Upper lobe of left lung (tissue), 6 donors: ENCODE measurements at places on chromosomes 5 and 9.

- no peaks in the 10 kb centered on the region for H3K27me3 ChIP-seq
- H3K36me3 ChIP-seq, result no peaks in the 10 kb centered on the region
- H3K4me3 ChIP-seq, result no peak overlapping the region
Measured at GRCh38 chr5:73464016-73464745, 15.6 kb upstream of the FOXD1 start.

GRCh38 chr5:80094236-80094738, 59.1 kb downstream of the THBS4 start:
- H3K27me3 ChIP-seq, result no peaks in the 10 kb centered on the region
- DNase-seq, result no peak

- H3K27ac ChIP-seq, result no peak overlapping the region
- H3K36me3 ChIP-seq, result no peaks in the 10 kb centered on the region
- no peak overlapping the region for H3K4me3 ChIP-seq
- H3K4me1 ChIP-seq, result no peaks in the 10 kb centered on the region
- H3K27me3 ChIP-seq, result no peaks in the 10 kb centered on the region
Measured at GRCh38 chr9:89786655-89787054, 181.8 kb downstream of the GADD45G start.

GRCh38 chr9:33202552-33203201, 35.5 kb upstream of the B4GALT1 start:
- no peak overlapping the region for H3K27ac ChIP-seq
- no peaks in the 10 kb centered on the region for H3K27me3 ChIP-seq
- no peaks in the 10 kb centered on the region for H3K36me3 ChIP-seq
- peak; percentile 63 for DNase-seq
- H3K4me3 ChIP-seq, result no peak overlapping the region

DNA sequence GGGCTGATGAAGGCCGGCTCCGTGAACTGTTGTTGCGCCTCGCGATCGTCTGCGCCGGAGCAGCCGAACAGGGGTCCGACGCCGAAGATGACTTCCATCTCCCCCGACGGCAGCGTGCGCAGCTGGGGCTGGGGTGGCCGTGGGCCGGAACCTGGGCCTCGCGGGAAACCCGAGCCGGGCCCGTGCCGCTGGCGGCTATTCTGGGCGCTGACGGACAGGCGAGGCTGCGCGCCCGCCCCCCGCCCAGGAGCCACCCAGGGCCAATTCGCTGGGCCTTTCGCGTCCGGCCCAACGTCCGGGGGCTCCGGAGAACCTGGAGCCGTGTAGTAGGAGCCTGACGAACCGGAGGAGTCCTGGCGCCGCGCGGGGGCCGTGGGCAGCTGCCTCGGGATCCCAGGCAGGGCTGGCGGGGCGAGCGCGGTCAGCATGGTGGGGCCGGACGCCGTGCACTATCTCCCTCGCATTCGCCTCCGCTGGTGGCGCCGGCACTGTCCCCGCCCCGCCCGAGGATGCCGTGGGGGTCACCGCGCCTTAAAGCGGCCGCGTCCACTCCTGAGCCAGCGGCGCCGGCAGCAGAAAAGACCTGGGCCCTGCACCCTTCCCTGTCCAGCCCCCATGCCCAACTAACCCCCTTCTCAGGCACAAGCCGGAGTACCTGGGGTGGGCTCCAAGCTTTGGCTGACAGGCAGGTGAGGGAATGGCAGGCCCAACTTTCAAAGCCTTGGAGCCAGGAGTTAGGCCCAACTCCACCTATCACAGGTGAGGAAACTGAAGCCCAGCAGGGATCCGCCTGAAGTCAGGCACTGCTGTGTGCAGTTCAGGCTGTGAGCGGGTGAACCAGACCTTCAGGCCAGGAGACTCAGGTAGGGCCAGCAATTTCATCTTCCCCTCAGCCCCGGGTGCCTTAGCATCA, at the start of gene PROB1:
Gene PROB1 (minus strand): TSS at position 451 of the 913 bp plus-strand sequence. CDS start 23 bp downstream, at position 428.
- no peak for DNase-seq
- H3K4me3 ChIP-seq, result peak within 1 kb of the TSS; percentile 25
- peak within 1 kb of the TSS; percentile 35 for H3K27ac ChIP-seq

- H3K4me1 ChIP-seq, result no peaks in the 10 kb centered on the region
- H3K27me3 ChIP-seq, result no peaks in the 10 kb centered on the region
- no peak overlapping the region for H3K4me3 ChIP-seq
- no peak overlapping the region for H3K27ac ChIP-seq
Measured at GRCh38 chr5:118918232-118918631, 70.1 kb downstream of the DTWD2 start.

GRCh38 chr5:152864447-152864846, 459.4 kb upstream of the NMUR2 start:
- H3K4me1 ChIP-seq, result no peaks in the 10 kb centered on the region
- no peak overlapping the region for H3K4me3 ChIP-seq
- no peak overlapping the region for H3K27ac ChIP-seq
- H3K36me3 ChIP-seq, result no peaks in the 10 kb centered on the region

- DNase-seq, result no peak
- no peak overlapping the region for H3K4me3 ChIP-seq
- H3K27ac ChIP-seq, result no peak overlapping the region
- no peaks in the 10 kb centered on the region for H3K27me3 ChIP-seq
- H3K36me3 ChIP-seq, result no peaks in the 10 kb centered on the region
Measured at GRCh38 chr9:119179701-119180100, 189.5 kb downstream of the BRINP1 start.

- H3K27me3 ChIP-seq, result no peaks in the 10 kb centered on the region
- H3K36me3 ChIP-seq, result no peaks in the 10 kb centered on the region
- H3K4me3 ChIP-seq, result no peak within 1 kb of the TSS
- DNase-seq, result peak; percentile 17
- H3K27ac ChIP-seq, result peak within 1 kb of the TSS; percentile 81
Measured at GRCh38 chr5:36606428-36607113, at the start of gene SLC1A3. TSS of gene SLC1A3 (plus strand) at chr5:36606606. CDS start at chr5:36608424, 1,818 bp downstream.

GRCh38 chr5:115458003-115458409, 86.6 kb downstream of the FEM1C start:
- H3K4me3 ChIP-seq, result no peak overlapping the region
- no peaks in the 10 kb centered on the region for H3K36me3 ChIP-seq

- no peaks in the 10 kb centered on the region for H3K27me3 ChIP-seq
- H3K27ac ChIP-seq, result no peak overlapping the region
- no peak for DNase-seq
- no peak overlapping the region for H3K4me3 ChIP-seq
- H3K4me1 ChIP-seq, result peaks cover 23% of the 10 kb centered on the region
- no peaks in the 10 kb centered on the region for H3K36me3 ChIP-seq
Measured at GRCh38 chr9:89408628-89409101, 89.2 kb downstream of the SEMA4D start.

- DNase-seq, result no peak
- no peak overlapping the region for H3K27ac ChIP-seq
- H3K27me3 ChIP-seq, result no peaks in the 10 kb centered on the region
Measured at GRCh38 chr9:116792271-116792670, 105.2 kb downstream of the TRIM32 start.

DNA sequence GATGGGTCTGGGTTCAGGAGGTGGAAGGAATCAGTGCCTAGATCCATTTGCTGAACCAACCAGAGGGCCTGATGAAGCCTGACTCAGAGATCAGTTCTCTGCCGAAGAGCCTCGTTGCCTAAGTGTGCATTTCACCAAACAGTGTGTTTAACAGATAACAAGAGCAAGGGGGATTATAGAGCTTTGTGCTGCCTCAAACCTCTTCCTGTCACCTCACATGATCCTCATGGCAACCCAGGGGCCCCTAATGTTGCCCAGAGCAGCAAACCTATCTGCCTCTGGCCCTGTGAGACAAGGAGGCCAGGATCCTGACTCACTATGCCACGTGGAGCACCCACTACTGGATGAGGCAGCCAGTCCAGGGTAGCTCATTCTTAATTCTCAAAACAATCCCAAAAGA, 66.3 kb upstream of the EPB41L4B start:
- no peaks in the 10 kb centered on the region for H3K4me1 ChIP-seq
- H3K4me3 ChIP-seq, result no peak overlapping the region
- H3K36me3 ChIP-seq, result no peaks in the 10 kb centered on the region
- no peak for DNase-seq
- H3K27ac ChIP-seq, result no peak overlapping the region
- no peaks in the 10 kb centered on the region for H3K27me3 ChIP-seq

GRCh38 chr9:87479801-87480201, 17.9 kb upstream of the DAPK1 start:
- H3K4me3 ChIP-seq, result no peak overlapping the region
- peak; percentile 77 for DNase-seq
- H3K4me1 ChIP-seq, result no peaks in the 10 kb centered on the region
- no peaks in the 10 kb centered on the region for H3K27me3 ChIP-seq
- no peaks in the 10 kb centered on the region for H3K36me3 ChIP-seq
- no peak overlapping the region for H3K27ac ChIP-seq

- no peaks in the 10 kb centered on the region for H3K27me3 ChIP-seq
- H3K27ac ChIP-seq, result no peak overlapping the region
- H3K4me3 ChIP-seq, result no peak overlapping the region
- DNase-seq, result no peak
- no peaks in the 10 kb centered on the region for H3K36me3 ChIP-seq
Measured at GRCh38 chr5:57486027-57486602, 3.5 kb upstream of the ACTBL2 start.

DNA sequence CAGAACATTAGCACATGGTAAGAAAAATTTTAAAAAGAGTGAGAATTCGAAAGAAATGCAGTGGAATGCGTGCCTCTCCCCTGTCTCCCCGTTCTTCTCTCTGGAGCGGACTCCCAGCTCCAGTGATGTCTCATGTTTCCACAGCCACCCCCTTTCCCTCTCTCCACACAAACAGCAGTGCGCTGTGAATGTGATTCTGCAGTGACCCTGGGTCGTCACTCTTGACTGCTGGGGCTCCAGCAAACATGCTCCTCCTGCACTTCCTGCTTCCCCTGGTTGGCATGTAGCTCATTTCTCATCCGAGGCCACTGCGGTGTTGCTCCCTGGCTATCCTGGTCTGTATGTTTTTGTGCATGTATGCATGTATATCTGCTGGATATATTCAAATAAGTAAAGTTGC, 13.3 kb downstream of the PHF2 start:
- peaks cover 35% of the 10 kb centered on the region for H3K4me1 ChIP-seq
- no peak for DNase-seq
- no peak overlapping the region for H3K4me3 ChIP-seq
- no peaks in the 10 kb centered on the region for H3K27me3 ChIP-seq
- H3K27ac ChIP-seq, result no peak overlapping the region

- H3K27ac ChIP-seq, result no peak overlapping the region
- H3K27me3 ChIP-seq, result no peaks in the 10 kb centered on the region
- H3K36me3 ChIP-seq, result no peaks in the 10 kb centered on the region
- H3K4me3 ChIP-seq, result no peak overlapping the region
- peaks cover 3% of the 10 kb centered on the region for H3K4me1 ChIP-seq
Measured at GRCh38 chr5:74083096-74083791, 457.2 kb downstream of the ARHGEF28 start.

- H3K4me3 ChIP-seq, result no peak overlapping the region
- no peaks in the 10 kb centered on the region for H3K4me1 ChIP-seq
- H3K36me3 ChIP-seq, result peaks cover 63% of the 10 kb centered on the region
- no peak for DNase-seq
- no peaks in the 10 kb centered on the region for H3K27me3 ChIP-seq
Measured at GRCh38 chr9:128384801-128385495, 13.8 kb downstream of the URM1 start.
